Right atrium auricular region (tissue), 2 donors: ENCODE measurements at places on chromosomes 16 and 17.

GRCh38 chr17:45906237-45906636 lies 11.9 kb downstream of the MAPT start:
- no peak for DNase-seq

- no peak for DNase-seq
Observed at GRCh38 chr16:67260426-67261063, 11.8 kb downstream of the SLC9A5 start.

- DNase-seq: no peak
Observed at GRCh38 chr17:65467156-65467555, 94.3 kb downstream of the AXIN2 start.

- no peak for DNase-seq
Observed at GRCh38 chr17:77085926-77086432, 54.8 kb upstream of the SEC14L1 start.

GRCh38 chr17:55622547-55622946 lies 100.1 kb downstream of the TMEM100 start:
- no peak for DNase-seq

DNA sequence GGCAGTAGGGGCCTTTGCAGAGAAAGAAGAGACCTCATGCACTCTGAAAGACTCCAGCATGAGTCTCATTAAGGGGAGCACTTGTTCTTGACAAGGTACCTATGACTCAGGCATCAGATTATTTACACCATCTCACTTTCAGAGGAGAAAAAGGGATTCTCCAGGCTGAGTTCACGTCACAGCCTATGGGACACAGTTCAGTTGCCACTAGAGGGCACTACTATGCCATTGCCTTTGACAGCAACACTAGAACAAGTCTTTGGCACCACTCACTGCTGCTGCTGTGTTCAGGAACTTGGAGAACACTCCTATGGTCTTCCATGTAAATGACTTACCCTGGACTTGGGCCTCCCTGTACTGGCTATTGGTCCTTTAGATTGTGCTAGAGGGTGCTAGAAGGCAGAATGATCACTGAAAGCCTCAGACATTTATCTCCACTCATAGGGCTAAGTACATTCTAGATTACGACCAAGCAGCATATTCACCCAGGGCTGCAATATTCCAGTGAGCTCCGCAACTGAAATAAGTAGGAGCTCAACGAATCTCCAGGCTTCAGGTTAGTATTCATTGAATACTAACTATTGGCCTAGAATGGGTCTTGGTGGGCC lies 225.1 kb upstream of the CA10 start:
- no peak for DNase-seq

DNA sequence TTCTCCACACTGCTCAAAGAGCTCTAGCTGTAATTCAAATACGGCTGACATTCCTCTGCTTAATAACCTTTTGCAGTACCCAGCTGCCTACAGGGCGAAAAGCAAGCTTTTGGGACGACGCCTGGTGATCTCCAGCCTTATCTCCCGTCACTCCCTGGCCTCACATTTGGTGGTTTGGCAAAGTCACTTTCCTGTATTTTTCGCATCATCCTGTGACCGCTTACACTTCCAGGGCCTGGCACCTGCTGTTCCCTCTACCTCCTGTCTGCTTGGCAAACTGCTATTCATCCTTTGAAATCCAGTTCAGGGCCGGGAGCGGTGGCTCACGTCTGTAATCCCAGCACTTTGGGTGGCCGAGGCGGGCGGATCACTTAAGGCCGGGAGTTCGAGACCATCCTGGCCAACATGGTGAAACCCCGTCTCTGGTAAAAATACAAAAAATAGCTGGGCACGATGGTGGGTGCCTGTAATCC lies 2.7 kb upstream of the BHLHA9 start:
- peak; percentile 62 for DNase-seq

- DNase-seq: no peak
Observed at GRCh38 chr16:990516-991291, 9.1 kb downstream of the SOX8 start.

DNA sequence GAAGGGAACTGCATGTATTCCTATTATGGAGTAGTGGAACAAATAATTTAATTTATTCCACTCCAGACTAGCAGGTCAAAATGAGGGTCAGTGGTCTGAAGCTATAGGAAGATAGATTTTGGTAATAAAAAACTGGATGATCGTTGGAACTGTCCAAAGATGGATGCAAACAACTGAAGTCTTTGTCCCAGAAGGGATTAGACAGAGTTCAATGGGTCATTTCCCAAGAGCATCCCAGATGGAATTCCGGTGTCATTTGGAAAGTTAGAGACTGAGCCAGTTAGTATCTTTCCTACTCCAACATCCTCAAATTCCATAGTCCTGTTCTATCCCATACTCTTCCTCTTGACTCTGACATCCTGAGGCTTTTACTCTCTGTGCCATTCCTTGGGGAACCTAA lies 22.8 kb upstream of the TOX3 start:
- no peak for DNase-seq

DNA sequence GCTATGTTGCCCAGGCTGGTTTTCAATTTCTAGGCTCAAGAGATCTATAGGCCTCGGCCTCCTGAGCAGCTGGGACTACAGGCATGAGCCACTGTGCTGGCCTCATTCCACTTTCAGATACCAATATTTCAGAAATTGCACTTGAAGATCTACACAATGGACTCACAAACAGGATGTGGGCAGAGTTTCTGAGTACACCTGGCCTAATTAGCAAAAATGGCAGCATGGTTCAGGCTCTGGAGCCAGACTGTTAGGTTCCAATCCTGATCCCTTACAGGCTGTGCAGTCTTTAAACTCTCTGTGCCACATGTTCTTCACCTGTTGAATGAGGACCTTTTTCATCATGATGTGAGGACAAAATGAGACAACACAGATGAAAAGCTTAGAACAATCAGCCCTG lies 32.2 kb downstream of the RNF157 start:
- DNase-seq: no peak

DNA sequence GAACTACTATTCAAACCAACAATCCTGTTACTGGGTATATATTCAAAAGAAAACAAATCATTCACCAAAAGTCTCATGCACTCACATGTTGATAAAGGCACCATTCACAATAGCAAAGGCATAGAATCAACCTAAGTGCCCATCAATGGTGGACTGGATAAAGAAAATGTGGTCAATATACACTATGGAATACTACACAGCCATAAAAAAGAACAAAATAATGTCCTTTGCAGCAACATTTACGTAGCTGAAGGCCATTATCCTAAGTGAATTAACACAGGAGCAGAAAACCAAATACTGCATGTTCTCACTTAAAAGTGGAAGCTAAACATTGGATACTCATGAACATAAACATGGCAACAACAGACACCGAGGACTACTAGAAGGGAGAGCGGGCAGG lies 41.9 kb downstream of the KCNJ16 start:
- no peak for DNase-seq

DNA sequence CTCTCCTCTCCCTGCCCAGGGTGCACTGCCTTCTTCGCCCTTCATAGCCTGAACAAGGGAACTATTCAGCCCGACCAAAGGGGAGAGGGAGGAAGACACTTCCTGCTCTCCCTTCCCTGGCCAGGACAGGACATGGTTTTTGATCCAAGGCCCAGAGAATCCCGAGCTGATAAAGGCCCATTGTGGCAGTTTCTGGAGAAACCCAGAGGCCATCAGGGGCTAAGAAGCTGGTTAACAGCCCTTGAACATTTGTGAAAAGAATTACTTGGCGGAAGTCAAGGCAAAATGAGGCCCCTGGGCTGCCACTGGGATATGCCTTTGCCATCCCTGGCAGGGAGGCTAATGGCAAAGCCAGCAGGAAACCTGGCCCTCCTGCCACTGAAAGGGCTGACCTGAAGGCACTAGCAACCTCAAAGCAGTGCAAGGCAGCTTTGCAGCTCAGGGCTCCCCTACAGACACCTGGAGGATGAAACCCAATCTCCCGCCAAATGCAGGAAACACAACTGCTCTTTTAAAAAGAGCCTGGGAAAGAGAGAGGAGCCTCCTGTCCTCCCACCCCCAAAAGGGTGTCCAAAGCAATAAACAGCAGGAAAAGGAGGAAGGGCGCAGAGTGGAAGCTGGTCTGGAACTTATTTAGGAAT lies 12.6 kb downstream of the PHB1 start:
- no peak for DNase-seq

DNA sequence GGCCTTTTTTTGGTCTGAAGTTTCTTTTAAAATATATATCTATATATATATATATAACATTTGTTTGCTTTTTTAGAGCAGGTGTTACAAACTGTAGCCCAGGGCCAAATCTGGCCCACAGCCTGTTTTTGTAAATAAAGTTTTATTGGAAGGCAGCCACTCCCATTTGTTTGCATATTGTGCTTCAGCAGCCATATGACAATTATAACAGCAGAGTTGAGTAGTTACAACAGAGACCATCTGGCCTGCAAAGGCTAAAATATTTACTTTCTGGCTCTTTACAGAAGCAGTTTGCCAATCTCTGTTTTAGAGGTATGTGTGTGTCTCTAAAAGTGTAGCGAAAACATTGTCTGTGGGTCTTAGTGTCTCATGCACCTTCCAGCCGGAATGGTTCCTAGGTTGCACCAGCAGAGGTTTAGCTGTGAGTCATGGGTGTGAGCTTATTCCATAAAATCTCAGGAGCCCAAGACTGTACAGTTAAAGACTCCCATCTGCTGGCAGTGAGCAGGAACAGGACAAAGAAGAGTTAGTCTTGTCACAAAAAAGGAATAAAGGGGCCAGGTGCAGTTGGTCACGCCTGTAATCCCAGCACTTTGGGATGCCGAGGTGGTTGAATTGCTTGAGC lies 23.8 kb downstream of the LCMT1 start:
- DNase-seq: no peak

- no peak for DNase-seq
Observed at GRCh38 chr17:14123619-14124278, 54.4 kb downstream of the COX10 start.

DNA sequence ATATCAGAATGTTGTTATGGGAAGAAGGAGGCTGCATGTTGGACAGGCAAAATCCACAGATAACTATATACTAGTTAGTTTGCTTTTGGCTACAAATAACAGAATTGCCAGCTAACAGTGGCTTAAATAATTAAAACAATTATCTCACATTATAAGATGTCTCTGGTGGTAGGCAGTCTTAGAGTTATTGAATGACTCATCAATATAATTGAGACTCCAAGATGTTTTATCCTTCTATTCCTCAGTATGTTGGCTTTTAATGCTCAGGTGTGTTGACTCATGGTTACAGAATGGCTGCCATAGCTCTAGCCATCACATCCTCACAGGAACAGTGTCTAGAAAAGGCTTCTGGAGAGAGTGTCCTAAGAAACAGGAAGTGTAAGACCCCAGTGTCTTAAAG lies 11.1 kb downstream of the CHP2 start:
- no peak for DNase-seq

GRCh38 chr16:73125850-73126524 lies 78.1 kb upstream of the ZFHX3 start:
- DNase-seq: no peak

- no peak for DNase-seq
Observed at GRCh38 chr17:15971098-15971678, 26.3 kb downstream of the ADORA2B start.

DNA sequence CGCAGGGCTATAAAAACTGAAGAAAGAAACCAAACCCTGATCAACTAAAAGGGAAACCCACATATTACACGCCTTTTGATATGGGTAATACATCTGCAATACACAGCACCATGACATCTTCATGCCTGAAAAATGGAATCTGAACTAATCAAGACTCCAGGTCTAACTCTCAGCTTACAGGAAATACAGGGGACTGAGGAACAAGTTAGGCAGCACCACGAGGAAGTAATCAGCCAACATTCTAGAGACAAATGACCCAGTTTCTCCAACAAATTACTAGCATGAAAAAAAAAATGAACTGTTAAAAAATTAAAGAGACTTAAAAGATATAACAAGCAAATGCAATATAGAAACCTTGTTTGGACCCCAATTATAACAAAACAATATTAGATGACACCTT lies 9.1 kb downstream of the SLC39A11 start:
- DNase-seq: no peak

DNA sequence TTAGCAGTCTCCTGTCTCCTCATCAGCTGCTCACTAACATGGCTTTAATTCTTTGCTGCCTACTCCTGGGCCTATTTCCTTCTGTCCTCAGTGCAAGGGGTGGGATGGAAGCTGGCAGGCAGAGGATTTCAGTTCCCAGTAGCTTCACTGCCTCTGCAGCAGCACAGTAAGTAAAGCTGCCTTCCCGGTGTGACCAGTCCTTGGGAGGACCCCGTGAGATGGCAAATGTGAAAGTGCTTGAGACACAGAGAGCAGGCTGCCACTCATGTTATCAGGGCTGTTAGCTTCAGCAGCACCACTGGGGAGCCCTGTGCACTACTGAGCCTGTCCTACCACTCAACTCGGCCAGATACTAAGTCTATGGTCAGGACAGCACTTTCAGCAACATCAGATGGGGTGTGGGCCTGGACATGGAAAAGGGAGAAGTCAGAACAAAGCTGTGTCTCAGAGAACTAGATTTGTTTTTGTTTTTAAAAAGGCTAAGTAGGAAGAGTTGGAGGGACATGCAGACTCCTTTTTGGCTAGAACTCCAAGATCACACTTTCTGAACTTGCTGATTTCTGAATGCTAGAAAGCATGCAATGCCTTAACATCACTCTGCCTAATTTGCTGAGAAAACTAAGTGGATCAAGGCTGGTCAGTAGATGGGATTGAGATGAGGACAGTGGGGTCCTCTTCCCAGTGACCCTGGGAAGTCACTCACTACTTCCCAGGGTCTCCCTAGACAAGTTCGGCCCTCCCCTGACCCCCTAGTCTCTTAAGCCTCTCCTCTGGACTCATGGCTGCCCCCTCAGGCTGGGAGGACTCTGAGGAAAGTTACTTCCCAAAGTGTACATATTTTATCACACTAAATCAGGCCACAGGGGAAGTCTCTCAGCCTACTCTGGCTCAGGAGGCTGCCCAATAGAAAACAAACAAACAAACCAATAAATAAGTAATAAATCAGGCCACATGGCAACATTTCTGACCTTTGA lies 1.1 kb downstream of the ACSF2 start:
- peak; percentile 61 for DNase-seq
